ENCODE measurements at places on chromosomes 2 and 18.

- peak; percentile 20 for DNase-seq
Observed at GRCh38 chr2:88753833-88754584, 62.5 kb downstream of the RPIA start.

- DNase-seq: no peak
Observed at GRCh38 chr18:74137920-74138538, 9.6 kb downstream of the FBXO15 start.

DNA sequence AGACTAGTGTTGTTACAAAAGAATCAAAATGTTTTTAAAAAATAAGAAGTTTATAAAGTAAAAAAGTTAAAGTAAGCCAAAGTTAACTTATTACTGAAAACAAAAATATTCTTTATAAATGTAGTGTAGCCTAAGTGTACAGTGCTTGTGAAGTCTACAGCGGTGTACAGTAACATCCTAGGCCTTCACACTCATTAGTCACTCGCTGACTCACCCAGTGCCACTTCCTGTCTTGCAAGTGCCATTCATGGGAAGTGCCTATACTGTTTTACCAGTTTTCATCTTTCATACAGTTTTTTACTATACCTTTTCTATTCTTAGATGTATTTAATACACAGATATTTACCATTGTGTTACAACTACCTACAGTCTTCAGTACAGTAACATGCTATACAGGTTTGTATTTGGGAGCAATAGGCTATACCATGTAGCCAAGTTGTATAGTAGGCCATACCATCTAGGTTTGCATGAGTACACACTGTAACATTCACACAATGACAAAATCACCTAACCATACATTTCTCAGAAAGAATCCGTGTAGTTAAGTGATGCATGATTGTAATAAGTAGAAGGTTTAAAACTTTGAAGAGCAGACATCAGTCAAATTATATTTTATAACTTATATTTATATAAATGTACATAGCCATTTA lies 13.4 kb downstream of the SERPINB7 start:
- peak; percentile 23 for DNase-seq

DNA sequence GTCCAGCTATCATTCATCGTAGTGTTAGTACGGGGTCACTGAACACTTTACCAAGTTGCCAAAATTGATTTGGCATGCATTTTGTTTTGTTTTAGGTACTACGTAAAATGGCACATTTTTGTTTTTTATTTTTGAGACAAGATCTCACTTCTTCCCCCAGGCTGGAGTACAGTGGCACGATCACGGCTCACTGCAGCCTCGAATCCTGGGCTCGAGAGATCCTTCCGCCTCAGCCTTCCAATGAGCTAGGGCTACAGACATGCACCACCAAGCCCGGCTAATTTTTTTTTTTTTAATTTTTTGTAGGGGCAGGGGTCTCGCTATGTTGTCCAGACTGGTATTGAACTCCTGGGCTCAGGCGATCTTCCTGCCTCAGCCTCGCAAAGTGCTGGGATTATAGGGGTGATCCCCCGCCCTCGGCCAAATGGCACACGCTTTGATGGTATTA lies 786 bp downstream of the TAF1B start:
- DNase-seq: no peak

- no peak for DNase-seq
Observed at GRCh38 chr18:79901665-79902064, 49.8 kb downstream of the SLC66A2 start.

DNA sequence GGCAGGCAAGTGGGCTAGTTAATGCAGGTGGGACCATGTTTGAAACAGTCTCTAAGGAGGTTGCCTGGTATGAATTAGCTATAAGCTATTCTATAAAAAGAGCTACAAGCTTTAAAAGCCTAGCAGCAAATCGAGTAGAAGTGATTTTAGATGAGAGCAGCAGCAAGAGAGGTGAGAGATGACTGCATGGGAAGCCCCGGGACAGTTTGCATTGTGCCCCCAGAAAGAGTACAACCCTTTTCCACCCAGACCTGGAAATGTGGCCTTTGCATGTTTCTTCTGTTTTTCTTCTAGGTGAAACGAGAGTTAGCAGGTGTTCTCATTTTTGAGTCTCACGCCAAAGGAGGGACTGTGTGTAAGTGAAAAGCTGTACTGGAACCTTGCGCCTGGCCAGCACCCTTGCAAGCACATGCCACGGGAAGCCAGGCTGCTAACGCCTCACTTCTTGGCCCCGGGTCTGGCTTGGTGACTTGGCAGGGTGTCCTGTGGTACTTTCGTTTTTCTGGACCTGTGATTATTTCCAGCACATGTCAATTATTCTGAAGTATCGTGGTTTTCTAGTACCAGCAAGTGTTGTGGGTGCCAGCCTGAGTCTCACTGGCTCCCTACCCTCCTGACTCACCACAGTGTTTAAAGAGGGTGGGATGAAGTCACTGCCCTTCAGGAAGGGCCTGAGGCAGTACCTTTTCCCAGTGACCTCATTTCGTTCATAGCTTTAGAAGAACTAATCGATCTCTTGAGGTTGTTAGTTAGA lies 90.3 kb upstream of the MAP3K20 start:
- DNase-seq: no peak

- no peak for DNase-seq
Observed at GRCh38 chr2:85761512-85761944, 7.7 kb downstream of the ATOH8 start.

DNA sequence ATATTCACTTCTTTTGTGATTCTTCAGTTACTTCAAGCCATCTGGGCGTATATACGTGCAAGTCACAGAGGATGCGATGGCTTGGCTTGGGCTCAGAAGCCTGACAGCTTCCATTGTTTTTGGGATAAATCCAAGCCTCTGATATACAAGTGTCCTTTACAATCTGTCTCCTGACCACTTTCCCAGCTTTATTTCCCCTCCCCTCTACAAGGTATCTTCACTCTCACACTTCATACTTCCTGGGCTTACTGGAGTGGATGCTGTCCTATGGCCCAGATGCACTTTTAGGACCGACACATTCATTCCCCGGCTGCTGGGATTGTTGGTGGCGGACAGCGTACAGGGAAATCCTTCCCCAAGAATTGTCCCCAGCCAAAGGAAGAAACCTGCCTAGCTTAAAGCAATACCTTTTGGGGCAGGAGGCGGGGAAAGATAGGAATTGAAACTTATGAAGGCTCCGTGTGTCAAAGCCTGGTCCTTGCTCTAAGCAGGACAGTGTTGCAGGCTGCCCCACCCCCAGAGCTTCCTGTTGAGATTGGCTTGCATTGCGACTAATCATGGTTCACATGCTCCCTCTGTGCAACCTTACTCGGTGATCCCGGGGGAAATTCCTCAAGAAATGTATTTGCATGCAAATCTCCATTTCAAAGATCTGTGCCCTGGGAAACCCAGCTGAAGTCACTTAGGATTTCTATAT lies 802.9 kb upstream of the ID2 start:
- no peak for DNase-seq

- DNase-seq: no peak
Observed at GRCh38 chr2:241138471-241138870, 10.8 kb downstream of the PASK start.

DNA sequence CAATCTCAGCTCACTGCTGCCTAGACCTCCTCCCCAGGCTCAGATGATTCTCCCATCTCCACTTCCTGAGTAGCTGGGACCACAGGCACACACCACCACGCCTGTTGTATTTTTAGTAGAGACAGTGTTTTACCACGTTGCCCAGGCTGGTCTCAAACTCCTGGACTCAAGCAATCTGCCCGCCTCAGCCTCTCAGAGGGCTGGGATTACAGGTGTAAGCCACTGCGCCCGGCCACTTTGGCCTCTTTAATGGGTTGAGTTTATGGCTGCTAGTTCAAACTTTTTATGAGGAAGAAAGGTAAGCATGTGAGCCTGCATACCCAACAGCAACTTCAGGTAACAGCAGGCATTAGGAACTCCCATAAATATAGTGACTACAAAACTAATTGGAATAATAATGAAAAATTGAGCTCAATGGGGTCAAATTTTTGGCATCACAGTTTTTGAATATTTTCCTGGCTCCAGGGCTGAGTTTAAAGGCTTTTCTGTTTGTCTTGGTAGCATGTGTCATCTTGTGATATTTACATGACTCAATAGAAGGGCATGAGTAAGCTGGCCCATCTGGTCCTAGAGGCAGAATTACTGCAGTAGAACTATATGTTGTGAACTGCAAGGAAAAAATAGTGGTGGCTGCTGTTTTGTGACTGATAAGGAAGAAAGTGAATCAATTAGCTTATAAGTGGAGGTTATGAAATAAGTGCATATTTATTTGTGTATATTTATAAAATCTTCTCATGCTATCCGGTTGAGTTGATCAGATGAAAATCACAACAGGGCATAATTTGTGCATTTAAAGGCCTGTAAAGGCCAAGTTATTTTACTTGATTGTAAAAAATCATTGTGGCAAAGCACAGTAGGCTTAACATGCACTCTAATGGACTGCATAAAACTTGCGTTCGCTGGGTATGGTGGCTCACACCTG lies 24.8 kb downstream of the GALM start:
- DNase-seq: peak; percentile 24

GRCh38 chr2:15527074-15527739 lies 33.9 kb downstream of the NBAS start:
- no peak for DNase-seq

Measured in activated CD4-positive, alpha-beta T cell treated with anti-CD3 and anti-CD28 coated beads for 4 hours (primary cell).